ENCODE measurements at places on chromosomes 7 and 10.
A peak's percentile ranks its signal among the peaks of the same experiment; 100 is the strongest.

DNA sequence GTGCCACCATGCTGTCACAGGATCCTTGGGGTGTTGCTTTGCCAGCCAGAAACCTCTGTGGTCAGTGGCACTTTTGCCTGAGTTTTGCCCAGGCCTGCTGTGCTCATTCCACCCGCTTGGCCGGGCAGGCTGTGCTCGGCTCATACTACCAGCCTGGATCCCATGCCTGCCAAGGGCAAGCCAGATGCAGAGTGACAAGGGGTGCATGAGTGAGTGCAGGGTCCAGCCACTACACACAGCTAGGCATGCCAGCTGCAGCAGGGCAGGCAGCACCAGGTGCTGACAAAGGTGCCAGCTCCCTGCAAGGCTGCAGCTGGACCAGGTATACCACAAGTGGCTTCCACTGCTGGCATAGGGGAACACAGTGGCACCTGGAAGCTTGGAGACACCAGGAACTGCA, 28.6 kb downstream of the C10orf67 start:
- no peak for DNase-seq

DNA sequence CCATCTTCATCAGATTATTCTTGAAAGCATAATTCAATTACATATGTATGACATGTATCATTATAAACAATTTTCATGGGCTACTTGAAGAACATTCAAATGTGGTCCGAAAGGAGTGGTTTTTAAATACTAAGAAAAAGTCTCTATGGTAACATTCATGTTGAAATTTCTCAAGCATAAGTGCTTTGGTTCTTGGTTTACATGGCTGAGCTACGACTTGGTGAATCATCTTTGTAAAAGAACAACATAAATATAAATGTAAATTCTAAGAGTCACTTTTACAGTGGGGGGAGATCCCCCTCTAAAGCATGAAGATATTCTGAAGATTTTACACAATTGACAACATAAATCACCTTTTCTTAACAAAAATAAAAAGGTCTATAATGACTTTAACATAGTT, 118.6 kb downstream of the MAGI2 start:
- no peak for DNase-seq

DNA sequence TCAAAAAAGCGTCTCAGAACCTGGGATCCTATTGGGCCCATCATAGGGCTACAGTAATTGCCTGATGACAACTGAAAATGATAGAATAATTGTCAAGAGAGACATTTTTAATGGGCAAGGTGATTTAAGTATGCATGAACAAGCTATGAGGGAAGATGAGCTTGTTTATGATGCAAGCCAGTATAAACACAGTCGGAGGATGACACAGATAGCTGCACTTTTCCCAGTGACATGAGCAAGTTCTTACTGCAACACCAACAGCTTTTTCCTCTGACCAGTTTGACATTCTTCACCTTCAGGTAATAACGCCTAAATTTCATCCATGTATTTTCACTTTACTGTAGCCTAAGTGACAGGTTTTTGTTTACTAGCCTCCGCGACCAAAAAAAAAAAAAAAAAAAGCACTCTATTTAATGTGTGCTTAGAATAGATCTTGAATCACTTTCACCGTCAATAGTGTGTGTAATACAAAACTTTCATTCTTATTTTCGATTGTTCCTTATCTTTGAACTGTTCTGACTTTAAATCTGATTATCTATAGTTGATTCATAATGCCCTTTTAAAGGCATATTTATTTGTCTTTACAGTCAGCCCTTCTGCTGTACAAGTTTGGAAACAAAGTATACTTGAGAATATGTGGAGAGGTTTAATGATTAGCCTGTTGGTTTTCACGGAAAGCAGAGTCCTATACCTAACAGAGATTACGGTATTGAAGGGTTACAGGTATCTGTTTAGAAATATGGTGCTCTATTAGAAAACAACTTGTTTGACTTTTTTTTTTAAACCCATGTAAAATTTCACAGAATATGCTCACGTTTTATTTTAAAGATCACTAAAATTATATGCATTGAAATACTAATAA, 1.7 kb downstream of the FOXP2 start:
- DNase-seq: peak; percentile 29

DNA sequence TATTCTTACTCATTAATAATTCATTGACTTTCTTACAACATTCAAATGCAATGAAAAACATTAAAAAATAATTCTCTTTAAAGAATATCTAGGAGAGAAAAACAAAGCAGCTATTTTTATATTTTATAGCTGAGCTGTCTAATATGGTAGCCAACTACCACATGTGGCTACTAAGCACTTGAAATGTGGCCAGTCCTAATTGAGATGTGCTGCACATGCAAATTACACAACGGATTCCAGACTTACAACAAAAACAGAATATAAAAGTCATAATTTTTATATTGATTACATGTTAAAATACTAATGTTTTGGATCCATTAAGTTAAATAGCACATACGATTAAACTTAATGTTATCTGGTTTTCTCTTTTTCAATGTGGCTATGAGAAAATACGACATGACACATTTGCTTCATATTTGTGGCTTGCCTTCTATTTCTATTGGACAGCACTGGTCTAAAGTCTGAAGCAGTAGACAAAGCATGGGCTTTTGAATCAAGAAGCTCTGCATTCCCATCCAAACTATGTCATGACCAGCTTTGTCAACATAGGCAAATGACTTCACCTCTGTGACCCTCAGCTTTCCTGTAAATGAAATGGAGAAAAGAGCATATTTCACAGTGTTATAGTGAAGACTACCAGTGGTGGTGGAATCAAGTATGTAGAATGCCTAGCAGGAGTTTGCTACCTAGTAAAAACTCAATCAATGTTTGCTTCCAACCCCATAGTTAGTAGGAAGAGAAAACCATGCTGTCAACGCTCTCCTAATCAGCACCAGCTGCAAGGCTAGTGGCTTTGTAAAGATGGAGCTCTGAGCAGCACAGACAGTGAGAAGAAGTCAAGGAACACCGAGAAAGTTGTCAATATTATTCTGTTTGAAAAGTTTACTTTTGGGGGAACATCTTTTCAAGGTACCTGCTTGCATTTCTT, 37.1 kb upstream of the GDF10 start:
- no peak for DNase-seq

GRCh38 chr10:72039377-72039776, 49.0 kb downstream of the SPOCK2 start:
- DNase-seq: no peak
